ENCODE measurements at places on chromosomes 3 and 15.

GRCh38 chr3:63061449-63061848, 186.2 kb upstream of the CADPS start:
- DNase-seq = no peak

GRCh38 chr15:63046917-63047760, 4.6 kb downstream of the TPM1 start:
- DNase-seq = no peak

GRCh38 chr3:142723665-142723967, 218 bp upstream of the TRPC1 start:
- DNase-seq = no peak

DNA sequence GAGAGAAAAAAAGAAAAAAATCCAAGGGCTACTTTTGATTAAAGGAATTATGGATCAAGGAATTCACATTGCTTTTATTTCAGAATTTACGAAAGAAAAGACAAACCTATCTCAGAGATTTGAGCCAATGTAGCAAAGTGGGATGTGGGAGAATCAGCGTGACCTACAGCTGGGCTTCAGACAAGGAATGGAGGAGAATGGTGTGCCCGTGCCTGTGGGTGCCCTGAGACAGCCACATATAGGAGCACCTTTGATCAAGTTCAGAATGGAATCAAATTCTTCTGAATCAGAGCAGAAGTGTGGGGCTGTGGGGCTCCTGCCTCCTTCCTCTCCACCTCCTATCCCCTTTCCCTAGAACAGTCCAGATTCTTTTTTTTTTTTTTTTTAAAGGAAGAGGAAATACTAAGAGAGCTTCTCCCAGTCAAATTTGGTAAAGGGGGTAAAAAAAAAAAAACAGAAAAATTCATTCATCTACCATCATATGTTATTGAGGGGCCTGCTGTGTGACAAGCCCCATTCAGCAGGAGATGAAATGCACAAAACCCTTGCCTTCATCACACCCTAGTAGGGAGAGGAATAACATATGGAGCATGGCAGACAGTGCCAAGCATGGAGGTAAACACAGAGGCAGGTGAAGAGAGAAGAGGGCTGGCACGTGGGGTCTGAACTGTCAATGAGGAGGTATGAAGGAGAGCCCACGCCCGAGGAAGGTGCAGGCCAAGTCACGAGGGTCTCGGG, 25.0 kb upstream of the MUSTN1 start:
- no peak for DNase-seq

DNA sequence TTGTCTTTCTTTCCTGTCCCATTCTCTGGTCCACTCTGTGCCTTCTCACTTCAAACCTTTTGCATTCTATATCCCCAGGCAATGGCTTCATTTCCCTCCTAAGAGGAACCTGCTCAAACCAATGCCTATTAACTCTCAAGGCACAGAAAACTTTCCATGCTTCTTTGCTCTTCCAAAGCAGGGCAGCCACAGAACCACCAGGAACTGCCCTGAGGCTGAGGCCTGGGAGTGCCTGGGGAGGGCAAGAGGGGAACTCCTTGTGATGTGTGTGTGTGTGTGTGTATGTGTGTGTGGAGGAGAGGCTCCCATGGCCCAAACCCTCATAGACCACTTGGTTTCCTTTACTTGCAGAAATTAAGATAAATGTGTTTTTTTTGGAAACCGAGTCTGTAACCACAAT, 14.1 kb upstream of the PGPEP1L start:
- DNase-seq = no peak
